ENCODE measurements at places on chromosomes 6 and 20. TPM values are rescaled to one million over a fixed set of nuclear protein-coding genes. Genes with fewer than 3 reads are reported as not detected.

DNA sequence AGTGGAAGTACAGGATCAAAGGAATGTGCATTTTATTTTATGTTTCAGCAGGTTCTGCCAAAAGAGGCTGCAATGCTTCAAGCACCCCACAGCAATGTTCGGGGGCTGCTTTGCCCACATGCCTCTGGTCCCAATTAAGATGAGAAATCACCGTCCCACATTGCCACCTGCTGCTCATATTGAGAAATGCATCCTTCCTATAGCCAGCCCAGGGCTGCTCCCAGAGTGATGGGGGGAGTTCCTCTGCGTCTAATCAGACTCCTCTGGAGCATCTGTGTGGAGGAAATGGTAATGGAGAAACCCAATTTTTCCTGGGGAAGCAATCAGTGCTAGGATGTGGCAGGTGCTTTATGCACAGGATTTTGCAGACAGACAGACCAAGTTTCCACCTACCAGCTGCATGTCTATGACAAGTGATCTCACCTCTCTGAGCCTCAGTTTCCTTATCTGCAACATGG, 33.7 kb downstream of the PTGIS start:
- peak; percentile 54 for DNase-seq
- H3K4me1 ChIP-seq: no peaks in the 10 kb centered on the region
- no peak overlapping the region for H3K27ac ChIP-seq
- H3K4me3 ChIP-seq: no peak overlapping the region
- no peaks in the 10 kb centered on the region for H3K36me3 ChIP-seq

- no peak for DNase-seq
- no peaks in the 10 kb centered on the region for H3K27me3 ChIP-seq
- no peak overlapping the region for H3K27ac ChIP-seq
- H3K4me1 ChIP-seq: no peaks in the 10 kb centered on the region
Observed at GRCh38 chr6:138219398-138219797, 1.1 kb upstream of the PBOV1 start.

DNA sequence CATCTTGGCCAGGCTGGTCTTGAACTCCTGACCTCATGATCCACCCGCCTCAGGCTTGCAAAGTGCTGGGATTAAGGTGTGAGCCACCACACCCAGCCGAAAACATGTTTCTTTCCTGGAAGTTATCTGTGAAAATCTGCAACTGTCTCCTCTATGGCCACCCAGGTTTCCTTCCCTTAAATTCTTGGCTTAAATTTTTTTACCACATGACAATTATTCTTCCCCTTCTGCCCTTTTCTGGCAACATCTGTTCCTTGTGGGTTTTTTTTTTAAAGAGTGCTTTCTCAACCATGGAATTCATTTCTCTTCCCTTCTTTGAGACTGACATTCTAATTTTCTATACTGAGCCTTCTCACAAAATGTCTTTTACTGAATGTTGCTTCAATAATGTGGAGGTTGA, 59.6 kb downstream of the DOK5 start:
- no peaks in the 10 kb centered on the region for H3K36me3 ChIP-seq
- DNase-seq: no peak
- no peak overlapping the region for H3K4me3 ChIP-seq
- H3K27ac ChIP-seq: no peak overlapping the region

GRCh38 chr6:18585032-18585573, 198.0 kb downstream of the RNF144B start:
- no peaks in the 10 kb centered on the region for H3K27me3 ChIP-seq
- no peak overlapping the region for H3K4me3 ChIP-seq
- H3K36me3 ChIP-seq: no peaks in the 10 kb centered on the region
- H3K27ac ChIP-seq: no peak overlapping the region
- DNase-seq: no peak

GRCh38 chr6:157094038-157094437, 229.3 kb downstream of the TMEM242 start:
- H3K27me3 ChIP-seq: no peaks in the 10 kb centered on the region
- peaks cover 9% of the 10 kb centered on the region for H3K4me1 ChIP-seq
- no peak overlapping the region for H3K27ac ChIP-seq

FAM162B gene
- total RNA-seq: 46.6 TPM

SLC26A8 gene
- total RNA-seq: not detected

XKR7 gene
- not detected for total RNA-seq

PPP1R16B gene
- 12.0 TPM for total RNA-seq
